ENCODE measurements at places on chromosomes 6 and 20.

DNA sequence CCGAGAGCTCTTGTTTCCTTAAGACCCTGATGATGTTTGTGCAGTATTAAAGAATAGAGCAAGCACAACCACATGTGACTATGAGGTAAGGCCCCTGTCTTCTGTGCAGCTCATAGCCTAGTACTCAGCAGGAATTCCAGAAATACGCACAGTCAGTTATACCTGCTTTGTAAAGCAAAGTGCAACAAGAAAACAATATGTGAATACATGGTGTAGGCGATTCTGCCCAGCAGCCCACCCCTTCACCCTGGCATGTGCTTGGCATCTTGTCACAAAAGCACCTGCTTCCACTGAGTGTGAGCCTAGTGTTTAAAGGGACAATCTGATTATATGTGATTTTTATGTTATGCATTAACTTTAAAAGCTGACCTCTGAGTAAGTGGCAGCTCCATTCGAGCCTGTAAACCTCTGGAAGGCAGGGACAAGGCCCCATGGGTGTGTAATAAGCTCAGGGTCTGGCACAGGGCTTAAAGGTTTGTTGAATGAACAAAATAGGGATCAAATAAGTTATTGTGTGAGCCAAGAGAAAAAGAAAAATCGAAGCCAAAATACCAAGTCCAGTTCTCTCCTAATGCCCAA lies 148.7 kb downstream of the DOK5 start:
- DNase-seq, result no peak

DNA sequence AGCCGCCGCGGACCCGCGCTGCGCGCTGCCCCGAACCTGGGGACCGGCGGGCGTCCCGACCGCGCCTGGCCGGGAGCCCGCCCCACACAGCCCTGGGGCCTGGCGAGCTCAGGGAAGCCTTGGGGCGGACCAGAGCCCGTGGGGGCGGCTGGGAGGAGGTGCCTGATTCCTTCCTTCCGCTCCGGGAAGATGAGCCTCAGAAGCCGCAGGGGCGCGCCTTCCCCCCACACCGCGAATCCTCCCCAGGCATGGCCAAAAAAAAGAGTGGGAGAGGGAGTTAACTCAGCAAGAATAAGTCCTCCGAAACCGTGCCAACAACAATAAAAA lies at the start of gene CBLN4:
Gene CBLN4 (minus strand): TSS at position 131 of the 327 bp plus-strand sequence. CDS start 1,348 bp downstream, outside the sequence.
- DNase-seq, result no peak

DNA sequence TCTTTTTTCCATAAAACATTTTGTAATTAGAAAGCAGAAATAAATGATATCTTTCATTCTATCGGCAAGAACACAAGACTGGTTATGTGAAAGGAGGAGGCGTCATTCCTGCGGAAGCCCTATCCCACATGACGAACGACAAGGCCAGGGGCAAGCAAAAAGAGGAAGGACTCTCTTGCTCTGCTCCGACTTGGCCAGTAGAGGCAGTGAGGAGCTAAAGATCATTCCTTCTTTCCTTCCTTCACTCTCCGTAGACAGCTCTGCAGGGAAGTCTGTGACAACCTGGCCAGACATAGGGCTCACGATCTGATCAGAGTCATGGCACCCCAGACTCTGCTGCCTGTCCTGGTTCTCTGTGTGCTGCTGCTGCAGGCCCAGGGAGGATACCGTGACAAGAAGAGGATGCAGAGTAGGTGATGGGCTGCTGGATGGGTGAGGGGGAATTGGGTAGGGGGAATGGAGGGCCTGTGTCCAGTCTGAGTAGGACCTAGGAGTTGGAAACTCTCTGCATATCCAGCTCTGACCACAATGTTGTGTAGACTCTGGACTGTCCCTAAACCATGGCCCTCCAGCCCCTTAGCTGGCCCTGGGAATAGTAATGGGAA lies at the start of gene WFDC10A:
Gene WFDC10A (plus strand): TSS at position 244 of the 605 bp plus-strand sequence. CDS start 75 bp downstream, at position 319.
- DNase-seq, result peak; percentile 18

DNA sequence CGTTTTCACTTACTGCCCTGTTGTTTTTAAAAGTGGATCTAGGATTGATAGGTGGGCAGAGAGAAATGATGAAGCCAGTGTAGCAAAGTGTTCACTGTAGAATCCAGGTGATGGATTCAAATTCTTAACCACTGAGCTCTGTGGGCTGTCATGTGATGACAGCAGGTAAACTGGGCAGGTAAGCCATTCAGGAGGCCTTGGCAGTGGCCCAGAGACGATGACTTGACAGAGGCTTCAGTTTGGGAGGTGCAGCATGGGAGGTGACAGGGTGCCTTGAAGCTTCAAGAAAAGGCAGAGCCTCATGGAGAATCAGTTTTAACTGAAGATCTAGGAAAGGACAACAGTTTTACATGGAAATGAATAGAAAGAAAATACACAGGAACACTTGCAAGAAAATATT lies 2.0 kb downstream of the NAA20 start:
- DNase-seq, result no peak

DNA sequence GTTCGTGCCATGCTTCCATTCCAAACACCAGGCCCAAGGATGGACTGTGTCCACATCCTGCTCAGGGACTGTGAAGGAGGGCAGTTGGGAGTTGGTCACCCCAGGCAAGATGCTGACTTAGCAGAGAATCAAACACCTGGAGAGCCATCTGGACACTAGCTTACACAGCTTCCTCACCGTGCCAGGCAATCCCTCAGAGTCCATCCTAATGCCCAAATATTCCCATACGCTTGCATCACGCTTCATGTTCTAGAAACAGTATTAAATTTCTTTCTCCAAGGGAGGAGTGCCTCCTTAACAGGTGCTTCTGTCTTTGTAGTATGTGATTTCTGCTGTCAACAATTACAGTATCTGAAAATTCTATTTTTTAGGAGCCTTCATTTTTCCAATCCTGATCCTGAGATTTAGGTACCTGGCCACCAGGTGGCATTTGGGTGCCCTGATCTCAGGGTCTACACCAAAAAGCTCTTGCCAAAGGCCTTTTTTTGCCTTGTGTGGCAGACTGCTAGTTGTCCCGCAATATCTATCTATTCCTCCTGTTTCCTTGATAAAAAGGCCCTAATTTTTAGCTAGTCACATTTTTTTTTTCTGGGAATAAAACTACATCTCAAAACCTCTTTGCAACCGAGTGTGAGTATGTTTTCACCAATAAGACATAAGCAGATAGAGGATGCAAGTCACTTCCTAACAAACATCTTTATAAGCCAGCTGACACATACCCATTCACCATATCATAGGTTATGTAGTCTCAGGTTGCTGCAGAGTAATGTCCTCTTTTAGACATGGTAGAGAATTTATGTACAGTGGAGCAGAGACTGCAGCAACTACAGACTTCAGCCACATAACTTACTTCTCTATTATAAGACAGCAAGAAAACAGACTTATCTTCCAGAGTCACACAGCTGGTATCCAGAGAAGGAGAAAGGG lies 85.0 kb downstream of the PREP start:
- no peak for DNase-seq

DNA sequence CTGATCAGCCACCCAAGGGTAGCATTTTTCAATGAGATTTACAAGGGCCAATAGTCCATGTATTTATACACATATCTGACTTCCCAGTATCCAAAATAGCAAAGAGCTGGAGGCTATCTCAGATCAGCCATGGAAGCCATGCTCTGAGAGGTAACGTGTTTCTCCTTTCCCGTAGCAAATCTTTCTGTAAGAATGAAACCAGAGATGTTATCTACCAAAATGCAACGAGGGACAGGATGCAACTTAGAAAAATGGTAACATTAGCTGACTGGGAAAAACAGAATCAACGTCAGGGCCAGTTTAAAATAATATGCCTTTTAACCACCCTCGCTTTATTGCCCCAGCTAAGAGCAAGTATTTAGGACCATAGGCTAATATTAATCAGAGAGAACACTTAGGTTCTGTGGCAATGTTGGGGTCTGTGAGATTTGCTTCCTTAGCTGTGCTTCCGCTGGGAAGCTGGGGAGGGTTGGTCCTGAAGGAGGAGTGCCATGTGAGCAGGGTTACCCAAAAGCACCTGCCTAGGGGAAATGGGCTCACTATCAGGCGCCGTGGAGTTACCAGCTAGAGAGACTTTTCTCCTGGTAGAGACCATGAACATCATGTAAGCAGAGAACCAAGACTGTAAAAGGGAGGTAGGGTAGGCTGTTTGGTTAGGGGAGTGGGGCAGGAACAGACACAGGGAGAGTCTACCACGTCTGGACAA lies 1.2 kb downstream of the ZNF831 start:
- DNase-seq, result no peak
